ENCODE measurements at places on chromosomes 5 and 9.
A peak's percentile ranks its signal among the peaks of the same experiment; 100 is the strongest.

DNA sequence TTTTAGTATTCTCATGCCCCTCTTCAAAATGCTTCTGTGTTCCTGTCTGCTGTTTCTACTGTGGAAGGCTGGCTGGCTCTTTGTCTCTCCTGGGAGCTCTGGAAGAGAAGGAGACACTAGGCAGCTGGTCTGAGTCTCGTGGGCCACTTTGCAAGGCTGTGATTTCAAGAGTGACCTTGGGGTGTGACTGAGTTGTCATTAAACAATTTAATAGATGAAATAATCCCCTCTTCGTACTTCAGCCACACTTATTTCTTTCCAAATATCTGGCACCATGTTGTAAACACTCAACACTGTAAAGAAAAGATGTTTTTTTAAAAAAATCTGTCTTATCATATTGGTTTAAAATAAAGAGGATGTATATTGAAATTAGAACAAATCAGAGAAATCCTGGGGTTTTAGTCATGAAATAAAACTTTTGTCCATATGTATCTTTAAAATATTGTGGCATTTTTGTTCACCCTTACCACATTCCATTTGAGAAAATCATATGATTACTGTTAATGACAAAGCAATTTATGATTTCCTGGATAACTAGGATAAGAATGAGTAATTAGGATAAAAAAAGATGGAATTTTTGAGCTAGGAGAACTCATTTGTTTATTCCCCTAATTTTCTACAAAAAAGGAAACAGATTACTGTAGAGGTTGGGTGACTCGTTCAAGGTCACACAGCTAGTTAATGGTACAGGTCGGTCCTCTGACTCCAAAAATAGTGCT lies 200.8 kb downstream of the MAT2B start:
- DNase-seq: no peak

GRCh38 chr9:109846776-109847175 lies 66.8 kb downstream of the PALM2AKAP2 start:
- no peak for DNase-seq

GRCh38 chr5:147639321-147639720 lies 129.5 kb upstream of the DPYSL3 start:
- DNase-seq: no peak

DNA sequence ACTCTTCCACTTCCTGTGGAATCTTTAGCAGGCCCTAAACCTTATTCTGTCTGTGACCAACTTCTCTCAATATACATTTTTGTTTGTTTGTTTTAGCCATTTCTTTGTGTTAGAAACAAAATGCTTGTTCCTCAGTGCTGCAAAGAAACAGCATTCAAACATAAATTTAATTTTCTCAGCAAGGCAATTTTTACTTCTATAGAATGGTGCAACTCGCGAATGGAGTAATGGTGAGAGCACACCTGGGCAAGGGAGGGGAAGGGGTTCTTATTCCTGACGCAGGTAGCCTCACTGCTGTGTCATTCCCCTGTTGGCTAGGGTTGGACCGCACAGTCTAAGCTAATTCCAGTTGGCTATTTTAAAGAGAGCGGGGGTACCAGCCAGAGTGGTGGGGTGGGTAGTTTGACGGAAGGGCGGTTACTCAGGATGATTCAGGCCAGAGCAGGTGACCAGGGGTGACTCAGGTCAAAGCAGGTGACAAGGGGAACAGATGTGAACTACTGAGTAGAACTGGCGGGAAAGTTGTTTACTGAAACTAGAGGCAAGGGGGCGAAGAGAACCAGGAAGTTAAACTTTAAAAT lies 21.4 kb downstream of the ZNF169 start:
- DNase-seq: no peak

- DNase-seq: no peak
Observed at GRCh38 chr5:145163876-145164275, 671.3 kb downstream of the PRELID2 start.

DNA sequence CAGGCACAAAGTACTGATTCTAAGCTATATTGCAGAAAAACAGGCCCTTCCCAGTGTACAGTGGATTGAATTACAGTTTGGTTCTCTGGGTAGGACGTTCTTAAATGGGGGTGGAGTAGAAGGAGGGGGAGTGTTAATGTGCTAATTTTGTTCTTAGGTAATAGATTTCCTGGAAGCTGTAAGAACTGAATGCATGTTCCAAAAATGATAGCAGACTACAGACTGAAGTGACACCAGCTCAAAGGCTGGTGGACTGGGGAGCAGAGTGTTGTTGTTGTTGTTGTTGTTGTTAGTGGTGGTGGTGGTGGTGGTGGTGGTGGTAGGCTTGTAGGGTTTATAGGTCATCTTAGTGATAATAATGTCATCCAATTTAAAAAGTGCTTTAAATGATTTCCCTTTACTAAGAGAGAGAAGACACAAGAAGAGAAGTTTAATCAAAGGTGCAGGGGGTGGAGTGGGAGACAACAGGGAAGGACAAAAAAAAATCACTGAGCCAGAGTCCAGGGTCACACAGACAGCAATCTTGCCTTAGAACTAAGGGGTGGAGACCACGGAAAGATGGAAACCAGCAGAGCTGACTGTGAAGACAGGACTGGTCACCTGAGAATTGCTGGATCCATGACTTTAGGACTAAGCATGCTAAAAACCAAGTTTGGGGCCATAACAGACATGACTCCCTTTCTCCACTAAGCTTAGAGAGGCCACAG lies 27.0 kb downstream of the TTLL11 start:
- no peak for DNase-seq

DNA sequence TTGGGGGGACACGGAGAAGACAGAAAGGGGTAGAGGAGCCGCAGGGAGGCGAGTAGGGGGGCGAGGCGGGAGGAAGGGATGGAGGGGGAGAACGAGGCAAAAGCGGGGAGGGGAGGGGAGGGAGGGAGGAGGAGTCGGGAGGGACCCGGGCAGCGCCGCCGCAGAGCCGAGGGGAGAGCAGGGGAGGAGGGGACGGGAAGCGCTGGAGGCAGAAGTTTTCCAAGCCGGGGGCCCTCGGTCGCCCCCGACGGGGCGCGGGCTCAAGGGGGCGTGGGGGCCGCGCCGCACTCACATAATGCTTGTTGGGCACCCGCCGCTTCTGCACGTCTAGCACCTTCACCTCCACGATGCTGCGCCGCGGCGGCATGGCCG lies 353 bp downstream of the SH3PXD2B start:
- peak; percentile 34 for DNase-seq
